ENCODE measurements at places on chromosomes 11 and 22. TPM values are rescaled to one million over a fixed set of nuclear protein-coding genes. Genes with fewer than 3 reads are reported as not detected.

The FLRT1 gene
- total RNA-seq = 7.0 TPM

The VPS51 gene
- 91.4 TPM for total RNA-seq

The CRYBA4 gene
- not detected for total RNA-seq

The CTSW gene
- 0.39 TPM for total RNA-seq

The PNPLA3 gene
- 2.6 TPM for total RNA-seq

The OR4D5 gene
- total RNA-seq = not detected

The SRPRA gene
- total RNA-seq = 33.4 TPM
